Effector CD8-positive, alpha-beta T cell (primary cell): ENCODE measurements at places on chromosomes 4 and X.

- no peak for DNase-seq
These were observed 10.3 kb upstream of the UGT2B11 start for GRCh38 chr4:69224891-69225290.

GRCh38 chr4:3873408-3874027 is 107.3 kb downstream of the ADRA2C start:
- DNase-seq = no peak

- DNase-seq = no peak
These were observed 287.6 kb downstream of the ARHGAP24 start for GRCh38 chr4:85762529-85762871.

DNA sequence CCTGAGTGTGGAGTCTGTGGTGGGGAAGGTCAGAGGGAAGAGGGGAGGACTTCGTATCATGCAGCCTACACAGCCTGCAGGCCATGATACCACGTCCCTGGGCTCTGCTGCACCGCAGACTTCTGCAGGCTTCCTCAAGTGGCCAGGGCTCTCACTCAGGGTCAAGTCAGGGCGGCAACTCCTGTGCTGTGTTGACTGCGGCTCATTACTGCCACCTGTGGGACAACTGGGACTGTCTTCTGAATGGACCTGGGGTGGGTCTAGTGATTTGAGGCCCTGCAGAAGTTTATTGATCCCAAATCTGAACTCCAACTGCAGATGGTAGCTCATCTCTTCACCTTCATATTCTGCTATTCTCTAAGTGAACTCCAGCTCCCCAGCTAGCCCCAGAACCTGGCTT is 167.1 kb downstream of the NSUN7 start:
- DNase-seq = no peak

DNA sequence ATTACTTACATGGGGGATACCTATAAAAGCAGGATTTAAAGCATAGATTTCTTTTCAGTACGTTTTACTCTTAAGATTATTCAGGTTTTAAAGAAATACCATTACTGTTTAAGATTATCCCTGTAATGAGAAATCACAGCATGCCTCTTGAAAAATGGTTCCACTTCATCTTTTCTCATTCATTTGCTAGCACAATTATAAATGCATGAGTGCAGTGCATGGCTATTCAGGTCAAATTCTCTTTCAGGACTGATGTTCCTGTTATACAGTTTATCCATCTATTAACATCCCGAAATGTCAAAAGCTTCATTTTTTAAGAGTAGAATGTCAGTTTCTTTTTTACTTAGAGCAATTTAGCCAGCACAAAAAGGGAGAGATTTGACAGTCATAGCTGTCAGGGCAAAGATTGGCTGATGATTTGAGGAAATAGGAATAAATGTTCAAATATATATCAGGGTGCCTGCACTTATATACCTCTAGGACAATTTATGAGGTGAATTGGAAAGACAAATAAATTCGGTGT is 135.2 kb downstream of the ADGRL3 start:
- no peak for DNase-seq

DNA sequence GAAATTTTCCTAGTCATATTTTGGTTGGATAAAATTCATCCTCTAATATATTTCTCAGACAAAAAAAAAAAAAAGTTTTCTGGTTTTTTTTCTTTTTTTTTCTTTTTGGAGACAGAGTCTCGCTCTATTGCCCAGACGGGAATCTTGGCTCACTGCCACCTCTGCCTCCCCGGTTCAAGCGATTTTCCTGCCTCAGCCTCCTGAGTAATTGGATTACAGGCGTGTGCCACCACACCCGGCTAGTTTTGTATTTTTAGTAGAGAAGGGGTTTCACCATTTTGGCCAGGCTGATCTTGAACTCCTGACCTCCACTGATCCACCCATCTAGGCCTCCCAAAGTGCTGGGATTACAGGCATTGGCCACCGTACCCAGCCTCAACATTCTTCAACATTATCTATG is 432.7 kb upstream of the PABPC4L start:
- no peak for DNase-seq

DNA sequence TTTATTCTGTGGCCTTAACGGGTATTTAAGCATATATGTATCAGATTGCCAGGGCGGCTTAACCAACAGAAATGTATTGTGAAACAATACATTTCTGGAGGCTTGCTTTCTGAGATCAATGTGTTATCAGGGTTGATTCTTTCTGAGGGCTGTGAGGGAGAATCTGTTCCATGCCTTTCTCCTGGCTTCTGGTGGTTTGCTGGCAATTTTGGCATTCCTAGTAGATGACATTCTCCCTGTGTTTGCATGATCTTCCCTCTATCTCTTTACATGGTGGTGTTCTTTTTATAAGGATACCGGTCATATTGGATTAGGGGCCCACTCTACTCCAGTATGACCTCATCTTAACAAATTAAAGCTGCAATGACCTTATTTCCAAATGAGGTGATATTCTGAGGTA is 16.9 kb upstream of the CEP135 start:
- DNase-seq = no peak

- no peak for DNase-seq
These were observed 377.5 kb downstream of the KCNIP4 start for GRCh38 chr4:21571100-21571499.

GRCh38 chr4:125891597-125892258 is 577.0 kb downstream of the FAT4 start:
- DNase-seq = no peak

DNA sequence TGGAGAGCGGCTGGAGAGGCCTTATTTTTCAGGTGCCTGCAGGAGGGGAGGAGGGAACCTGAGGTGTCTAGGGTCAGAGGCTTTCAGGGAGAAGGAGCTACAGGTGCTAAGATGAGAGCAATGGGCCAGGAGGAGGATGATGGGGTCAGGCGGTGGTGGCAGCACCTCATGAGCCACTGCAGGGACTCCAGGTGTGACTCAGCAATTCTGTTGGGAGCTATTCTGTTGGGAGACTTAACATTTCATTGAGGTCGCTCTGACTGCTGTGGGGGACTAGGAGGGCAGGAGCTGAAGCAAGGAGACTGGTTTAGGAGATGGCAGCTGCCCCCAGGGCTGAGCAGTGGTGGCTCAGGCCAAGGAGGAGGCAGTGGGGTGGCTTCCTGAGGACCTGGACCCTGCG is 65.0 kb downstream of the CLDN34 start:
- DNase-seq = no peak

DNA sequence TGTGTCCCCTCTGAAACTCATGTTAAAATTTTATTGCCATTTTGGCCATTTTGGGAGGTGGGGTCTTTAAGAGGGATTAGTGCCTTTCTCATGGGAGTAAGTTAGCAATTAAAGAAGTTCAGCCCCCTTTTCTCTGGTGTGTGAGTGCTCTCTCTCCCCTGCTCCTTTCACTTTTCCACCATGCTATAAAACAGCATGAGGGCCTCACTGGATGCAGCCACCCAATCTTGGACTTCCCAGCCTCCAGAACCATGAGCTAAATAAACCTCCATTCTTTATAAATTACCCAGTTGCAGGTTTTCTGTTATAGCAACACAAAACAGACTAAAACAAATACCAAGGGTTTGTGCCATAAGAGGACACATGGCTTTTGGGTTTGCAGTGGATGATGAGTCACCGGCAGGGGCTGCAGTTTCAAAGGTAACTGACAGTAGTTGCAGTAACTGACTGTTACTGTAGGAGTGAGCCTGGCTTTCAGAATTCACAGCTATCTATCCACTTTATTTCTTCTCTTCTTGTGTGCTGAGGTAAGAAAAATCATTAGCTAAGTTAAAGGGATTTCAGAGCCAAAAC is 121.5 kb downstream of the PPEF1 start:
- DNase-seq = no peak

GRCh38 chr4:153365003-153365402 is 20.5 kb downstream of the MND1 start:
- no peak for DNase-seq

DNA sequence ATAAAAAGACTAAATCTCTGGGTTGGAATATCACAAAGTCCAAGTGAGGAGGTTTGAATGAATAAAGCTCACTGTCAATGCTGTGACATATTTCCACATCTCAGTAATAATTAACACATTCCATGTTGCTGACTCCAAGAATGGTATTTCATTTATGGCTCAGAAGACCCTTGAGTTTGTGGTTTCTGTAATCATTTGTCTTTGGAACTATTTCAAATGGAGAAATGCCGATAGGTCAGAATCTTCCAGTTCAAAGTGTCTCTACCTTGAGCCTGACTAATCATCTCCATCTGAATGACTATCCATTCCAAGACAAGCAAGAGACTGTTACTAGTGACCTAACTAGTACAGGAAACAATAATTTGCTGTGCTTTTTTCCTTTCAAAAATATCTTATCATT is 24.2 kb upstream of the SLC2A9 start:
- DNase-seq = no peak

DNA sequence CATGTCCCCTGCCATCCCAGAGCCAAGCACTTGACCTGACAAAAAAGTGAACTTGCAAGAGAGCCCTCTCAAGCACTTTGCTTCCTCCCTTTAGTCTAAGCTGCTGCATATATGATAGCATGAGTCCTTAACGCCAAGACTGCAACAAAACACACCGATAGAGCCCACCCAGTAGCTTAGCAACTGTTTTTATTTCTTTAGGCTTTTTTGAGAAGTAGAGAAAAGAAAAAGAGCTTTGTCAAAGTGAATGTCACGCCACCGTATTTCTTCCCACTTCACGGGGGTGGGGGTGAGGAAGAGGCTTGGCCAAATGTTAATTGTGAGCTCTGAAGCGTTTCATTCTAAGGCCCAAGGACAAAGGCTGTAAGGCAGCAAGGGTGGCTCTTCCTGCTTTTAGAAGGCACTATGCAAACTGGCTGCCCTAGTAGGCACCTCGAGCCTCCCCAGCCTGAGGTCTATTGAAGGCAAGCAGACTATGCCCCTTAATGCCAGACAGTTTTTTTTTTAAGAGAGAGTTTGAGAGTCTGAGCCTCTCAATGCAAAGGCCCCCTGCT is 138.6 kb downstream of the HS6ST2 start:
- no peak for DNase-seq

- DNase-seq = no peak
These were observed 24.2 kb upstream of the DCAF8L2 start for GRCh38 chrX:27565992-27566391.

- DNase-seq = no peak
These were observed 81.6 kb downstream of the ZFX start for GRCh38 chrX:24231131-24231540.

GRCh38 chrX:50942471-50942870 is 31.9 kb downstream of the BMP15 start:
- no peak for DNase-seq

DNA sequence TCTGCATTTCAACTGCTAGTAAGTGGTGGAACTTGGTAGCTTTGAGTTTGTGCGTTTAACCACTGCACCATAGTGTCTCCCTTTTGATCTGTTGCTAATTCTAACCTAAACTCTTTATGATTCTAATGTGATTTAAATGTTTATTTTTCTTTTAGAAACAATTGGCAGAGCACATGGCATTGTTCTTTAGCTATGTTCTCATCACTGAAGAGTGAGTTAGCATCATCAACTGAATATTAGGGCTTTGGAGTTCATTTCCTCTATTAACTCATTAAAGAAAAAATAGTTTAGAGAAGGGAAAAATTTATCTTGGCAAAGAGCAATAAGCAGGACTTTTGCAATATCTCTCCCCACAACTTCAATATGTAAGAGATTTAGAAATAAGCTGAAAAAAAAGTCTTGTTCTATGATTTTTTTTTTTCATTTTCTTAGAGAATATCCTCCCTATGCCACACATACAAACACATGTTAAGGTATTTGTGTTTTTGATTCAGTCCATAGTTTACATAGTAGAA is 25.7 kb downstream of the CPEB2 start:
- DNase-seq = no peak

GRCh38 chr4:151541389-151542071 is 132.6 kb downstream of the FHIP1A start:
- no peak for DNase-seq

DNA sequence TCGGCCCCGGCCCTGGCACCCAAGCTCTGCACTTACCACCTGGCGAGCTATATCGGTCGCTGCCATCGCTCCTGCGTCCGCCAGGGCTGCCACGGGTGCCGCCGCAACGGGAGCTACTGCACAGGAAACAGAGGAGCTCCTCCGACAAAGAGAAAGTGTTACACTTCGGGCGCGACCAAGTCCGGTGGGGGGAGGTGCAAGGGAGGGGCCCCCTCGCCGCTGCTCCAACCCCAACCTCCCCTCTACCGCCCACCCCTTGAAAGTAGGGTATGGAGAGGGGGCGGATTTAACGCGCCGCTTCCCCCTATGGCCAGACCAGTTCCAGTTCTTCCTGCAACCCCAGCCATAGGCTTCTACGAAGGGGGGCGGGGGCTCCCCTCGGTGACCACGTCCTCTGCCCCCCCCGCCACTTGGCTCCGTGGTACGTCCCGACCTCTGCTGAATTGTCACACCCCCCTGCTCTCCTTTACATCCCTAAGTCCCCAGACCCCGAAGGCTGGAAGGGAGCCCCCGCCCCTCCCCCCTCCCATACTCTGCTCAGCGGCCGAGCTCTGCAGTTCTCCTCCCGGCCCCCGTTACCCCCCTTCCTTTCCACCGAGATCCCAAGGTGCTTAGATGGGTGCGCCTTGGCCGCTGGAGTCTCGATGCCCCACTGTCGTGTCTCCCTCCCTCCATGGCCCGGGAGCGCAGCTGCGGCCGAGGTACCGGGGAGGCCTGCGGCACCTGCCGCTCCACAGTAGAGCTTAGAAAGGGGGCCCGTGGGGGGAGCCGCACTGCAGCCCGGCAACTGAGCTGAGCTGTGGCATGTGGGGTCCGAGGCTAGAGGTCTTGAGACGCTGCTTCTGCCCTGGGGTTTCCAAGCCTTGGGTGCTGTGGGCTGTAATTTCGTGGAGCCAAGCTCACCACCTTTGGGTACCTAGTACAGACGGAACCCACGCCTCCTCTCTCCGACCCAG is at the start of gene SEPTIN6:
SEPTIN6 (minus strand) TSS at position 129 of the 956 bp plus-strand sequence; CDS start at position 66, 63 bp downstream.
- peak; percentile 82 for DNase-seq

DNA sequence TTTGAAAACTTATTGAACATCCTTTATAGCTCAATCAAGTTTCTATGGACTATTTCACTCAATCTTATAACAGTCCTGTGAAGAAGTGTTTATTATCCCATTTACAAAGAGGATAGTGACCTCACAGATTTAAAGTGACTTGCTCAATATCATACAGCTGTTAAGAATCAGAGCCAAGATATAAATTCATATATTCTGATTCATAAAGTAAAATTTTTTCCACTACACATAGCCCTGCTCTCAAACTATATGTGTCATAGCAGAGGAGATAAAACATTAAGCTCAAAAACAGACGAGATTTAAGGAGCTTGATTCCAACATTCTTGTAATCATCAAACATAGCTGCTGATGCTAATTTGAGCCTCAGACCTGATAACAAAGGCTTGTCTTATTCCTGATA is 226.8 kb downstream of the CAMK2D start:
- DNase-seq = no peak

GRCh38 chrX:134908356-134908755 is 82.4 kb upstream of the SMIM10 start:
- no peak for DNase-seq

DNA sequence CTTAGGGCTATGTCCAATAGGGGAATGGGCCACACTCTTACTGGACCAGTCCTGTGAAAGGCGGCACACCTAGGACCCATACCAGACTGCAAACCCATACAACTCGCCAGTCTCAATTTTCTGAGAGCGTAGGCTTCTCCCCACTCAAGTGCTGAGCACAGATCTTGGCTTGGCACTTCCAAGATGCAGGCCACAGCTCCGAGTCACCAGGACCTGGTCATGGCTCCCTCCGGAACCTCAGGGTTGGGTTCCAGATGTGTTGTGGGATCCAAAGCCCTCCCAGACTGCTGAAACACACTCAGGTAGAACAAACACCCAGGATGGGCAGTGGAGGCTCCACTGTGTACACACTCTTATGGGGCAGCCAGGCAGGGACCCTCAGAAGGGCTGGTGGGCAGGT is 103.3 kb downstream of the TMEM144 start:
- no peak for DNase-seq
